T-cell (primary cell): ENCODE measurements at places on chromosomes 12 and 14.

DNA sequence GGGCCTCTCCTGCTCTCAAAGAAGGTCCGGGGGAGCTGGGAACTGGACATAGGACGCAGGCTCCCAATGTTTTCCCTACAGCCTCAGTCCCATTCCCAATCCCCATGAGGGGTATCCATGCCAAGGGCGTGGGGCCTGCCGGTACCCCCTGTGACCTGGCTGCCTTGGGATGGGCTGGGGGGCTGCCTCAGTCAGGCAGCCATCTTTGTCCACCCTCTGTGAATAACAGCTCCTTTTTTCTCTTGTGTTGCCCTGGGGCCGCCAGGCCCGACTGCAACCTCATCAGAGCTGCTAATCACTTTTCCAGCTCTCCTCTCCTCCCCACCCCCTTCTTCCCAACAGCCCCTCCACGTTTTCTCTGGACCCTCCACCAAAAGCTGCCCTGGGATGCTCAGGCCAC is 11.2 kb downstream of the FIGNL2 start:
- DNase-seq: no peak

DNA sequence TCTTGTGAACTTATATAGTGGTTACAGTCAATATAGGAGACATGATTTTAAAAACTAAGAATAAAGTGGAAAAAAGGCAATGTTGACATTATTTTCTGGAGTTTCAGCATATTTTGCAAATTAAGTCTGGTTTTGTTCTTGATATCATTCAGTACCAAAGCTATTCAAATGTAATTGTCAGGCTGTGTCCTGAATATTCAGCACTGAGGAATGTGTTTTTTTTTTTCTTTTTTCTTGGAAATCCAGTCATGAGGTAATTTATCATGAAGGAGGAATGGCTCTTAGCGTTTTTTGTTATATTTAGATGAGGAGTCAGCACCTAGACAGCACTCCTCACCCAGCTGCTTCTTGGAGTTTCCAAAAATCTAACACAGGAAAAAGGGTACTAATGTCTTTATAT is 225.5 kb downstream of the CCDC91 start:
- DNase-seq: no peak

DNA sequence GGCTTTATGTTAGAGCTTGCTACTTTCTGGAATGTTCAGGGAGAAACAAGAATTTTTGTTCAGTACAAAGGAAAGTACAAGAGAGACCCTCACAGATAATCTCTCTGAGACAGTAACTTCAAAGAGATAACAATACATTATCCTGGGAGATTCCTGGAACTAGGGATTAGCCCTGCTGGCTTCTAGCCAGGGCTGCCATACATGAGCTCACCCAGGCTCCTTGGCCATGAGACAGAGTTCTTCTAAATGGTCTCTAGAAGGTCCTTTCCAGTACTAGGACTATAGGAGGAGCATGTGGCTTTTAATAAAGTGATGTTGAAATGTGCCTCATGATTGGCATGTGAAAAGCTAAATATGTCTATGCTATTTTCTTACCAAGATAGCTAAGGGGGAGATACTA is 342.5 kb downstream of the EMP1 start:
- no peak for DNase-seq

DNA sequence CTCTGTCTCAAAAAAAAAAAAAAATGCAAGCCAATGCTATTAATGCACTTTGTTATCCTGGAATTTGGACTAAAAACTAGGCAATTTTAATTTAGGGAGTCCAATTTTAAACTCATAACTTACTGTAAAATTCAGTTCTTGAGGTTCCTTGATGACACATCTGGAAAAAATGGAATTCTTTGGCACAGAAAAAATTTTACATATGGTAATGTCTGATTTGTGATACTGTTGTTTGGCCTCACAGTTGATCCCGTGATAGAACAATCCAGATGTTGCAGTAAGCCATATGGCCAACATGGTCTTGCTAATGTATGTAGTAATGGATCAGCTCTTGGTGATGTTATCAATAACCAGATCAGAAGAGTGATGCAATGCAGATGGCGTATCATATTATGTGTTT is 1089.8 kb downstream of the FLRT2 start:
- DNase-seq: no peak

DNA sequence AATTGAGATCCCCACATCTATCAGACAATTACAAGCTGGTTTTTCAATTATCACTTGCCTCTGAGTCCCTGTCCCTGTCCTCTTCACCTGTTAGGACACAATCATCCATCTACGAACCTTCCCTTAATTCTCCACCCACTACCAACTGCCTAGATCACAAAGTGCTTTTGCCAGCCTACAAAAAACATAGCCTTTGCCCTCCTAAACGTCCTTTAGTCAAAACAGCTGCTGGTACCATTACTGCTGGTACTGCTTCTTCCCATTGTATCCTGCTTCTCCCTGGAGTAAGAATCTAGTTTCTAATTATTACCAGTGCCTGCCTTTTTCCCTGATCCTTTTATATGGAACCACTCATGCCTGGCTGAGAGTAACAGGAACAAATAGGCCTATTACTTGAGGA is 82.1 kb downstream of the CPNE8 start:
- no peak for DNase-seq

DNA sequence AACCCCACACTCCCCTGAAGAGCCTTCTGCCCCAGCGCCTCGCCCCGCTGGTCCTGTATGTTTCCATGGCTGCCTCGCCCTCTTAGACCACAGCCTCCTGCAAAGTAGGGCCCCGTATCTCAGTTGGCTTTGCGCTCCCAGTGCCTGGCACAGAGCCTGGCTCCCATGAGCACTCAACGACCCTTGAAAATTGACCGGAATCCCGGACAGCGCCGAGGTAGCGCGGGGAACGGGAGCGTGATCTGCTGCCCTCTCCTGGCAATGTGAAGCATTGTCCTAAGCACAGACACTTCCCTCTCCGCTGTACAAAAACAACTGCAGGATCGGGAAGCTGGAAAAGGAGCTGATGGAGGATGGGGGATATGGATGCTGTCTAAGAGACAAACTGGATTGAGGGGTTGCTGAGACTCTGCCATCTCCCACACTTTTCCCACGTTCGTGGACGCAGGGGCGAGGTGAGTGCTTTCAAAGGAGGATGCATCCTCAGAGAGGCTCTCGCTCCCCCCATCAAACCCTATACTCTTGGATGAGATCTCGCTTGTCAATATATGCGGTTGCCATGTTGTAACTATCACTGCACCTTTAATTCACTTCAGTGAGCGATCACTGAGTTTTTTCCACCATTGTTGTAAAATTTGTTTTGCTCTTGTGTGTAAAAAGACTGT is 10.7 kb upstream of the FKBP4 start:
- DNase-seq: no peak

DNA sequence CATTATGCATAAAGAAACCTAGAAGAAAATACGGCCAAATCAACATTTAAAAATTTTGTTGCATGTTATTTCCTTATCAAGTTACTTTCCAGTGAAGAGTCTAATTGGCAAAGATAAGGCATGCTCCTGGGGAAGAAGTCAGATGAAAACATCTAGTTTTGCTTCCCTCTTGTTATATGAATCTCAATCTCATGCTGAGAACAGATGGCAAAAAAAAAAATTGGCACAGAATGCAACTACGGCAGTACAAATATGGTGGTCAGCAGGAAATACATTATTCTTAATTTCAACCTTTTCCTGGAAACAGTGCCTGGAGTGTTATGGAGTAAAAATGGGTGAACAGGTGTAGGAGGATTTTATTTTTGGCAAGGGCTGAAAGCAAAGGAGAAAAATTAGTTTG is 32.8 kb downstream of the HECTD4 start:
- DNase-seq: no peak

DNA sequence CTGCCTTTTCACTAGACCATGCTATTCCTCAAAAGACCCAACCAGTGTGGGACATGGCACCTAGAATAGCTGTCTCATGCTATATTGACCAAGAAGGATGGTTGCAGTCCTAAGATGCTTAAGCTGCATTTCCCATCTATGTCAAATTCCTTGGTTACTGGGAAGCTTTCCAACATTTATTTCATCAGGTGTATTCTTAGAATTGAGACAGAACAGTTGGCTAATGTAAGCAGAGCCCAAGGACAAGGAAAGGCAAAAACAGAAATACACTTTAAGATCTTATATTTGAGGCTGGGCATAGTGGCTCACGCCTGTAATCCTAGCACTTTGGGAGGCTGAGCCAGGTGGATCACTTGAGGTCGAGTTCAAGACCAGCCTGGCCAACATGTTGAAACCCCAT is 24.7 kb downstream of the ARG2 start:
- DNase-seq: no peak

- no peak for DNase-seq
Measured at GRCh38 chr14:31508135-31508534, 20.3 kb upstream of the GPR33 start.

DNA sequence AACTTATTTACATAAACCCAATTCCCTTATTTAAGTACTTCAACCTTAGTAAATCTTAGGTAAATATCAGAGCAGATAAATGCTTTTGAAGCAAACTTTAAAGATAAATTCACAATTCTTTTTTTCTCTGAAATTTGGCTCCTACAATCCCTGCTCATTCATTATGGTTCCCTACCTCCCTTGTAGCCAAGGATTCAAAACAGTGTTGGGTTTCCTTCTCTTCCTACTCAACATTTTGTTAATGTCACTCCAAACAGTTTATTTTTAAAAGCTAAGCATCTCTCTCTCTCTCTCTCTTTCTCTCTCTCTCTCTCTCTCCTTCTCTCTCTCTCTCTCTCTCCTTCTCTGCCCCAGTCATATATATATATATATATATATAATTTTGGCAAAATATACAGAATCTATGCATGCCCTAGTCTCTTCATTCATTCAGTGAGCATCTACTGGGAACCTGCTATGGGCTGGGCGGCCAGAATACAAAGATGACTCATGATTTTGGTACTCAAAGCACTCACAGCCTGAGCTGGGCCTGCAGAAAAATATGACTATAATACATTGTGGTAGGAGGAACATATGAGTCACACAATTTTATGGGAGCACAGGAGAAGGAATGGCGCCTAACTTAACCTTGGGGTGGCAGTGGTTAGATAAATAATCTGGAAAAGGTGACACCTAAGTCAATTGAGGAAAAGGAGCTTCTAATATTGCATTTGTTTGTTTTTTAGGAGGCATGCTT is 123.7 kb upstream of the DHRS4 start:
- DNase-seq: no peak

DNA sequence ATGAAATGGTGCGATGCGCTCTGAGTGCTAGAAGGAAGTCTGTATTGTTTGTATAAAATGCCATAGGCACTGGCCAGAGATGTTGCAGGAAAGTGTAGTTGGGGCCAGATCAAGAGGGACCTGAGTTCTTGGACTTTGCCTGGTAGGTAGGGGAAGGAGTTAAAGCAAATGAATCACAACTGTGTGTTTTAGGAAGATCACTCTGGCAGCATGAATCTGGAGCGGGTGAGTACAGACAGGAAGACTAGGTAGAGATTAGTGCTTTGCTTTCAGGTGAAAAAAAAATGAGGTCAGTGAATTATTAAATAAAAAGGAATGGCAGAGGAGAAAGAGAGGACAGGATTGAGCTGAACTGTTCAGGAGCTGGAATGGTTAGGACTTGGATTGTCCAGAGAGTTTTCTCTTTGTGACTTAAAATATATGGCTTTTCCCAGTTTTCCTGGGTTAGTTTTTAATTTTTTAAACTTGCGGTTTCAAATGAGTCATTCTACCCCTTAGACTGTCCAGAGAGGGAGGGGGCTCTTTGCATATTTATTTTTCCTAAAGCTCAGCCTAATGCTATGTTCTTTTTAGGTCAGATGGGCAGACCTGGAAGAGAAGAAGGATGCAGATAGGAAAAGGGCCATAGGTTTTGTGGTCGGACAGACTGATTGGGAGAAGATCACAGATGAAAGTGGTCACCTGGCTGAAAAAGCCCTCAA is 41.1 kb downstream of the PROX2 start:
- no peak for DNase-seq

- DNase-seq: no peak
Measured at GRCh38 chr12:107129315-107129930, 36.1 kb upstream of the CRY1 start.
